ENCODE measurements at places on chromosomes 1 and 21.

DNA sequence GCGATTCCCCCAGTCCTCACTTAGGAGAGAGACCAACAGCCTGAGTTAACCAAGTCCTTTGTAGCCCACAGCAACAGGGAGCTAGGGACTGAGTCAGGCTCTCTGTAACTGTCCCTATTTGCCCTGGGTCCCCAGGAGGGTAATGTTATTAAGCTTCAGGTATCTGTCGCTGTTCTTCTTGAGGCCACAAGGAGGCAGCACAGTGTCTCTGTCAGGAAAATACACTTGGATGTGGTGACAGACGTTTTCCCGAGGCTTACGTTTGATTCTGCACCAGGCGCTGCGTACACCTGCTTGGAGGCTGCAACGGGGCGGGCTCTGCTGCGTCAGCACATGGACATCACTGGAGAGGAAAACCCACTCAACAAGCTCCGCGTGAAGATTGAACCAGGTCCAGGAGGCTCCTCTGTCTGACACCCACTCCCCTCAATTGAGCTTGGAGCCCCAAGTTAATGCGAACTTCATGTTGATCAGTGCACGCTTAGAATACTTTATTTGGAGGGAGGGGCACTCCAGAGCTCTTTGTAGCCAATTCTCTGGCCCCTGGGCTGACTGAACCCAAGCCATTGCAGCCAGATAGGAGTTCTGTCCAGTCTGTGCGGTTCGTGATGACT is 10.7 kb upstream of the ELF3 start:
- peak; percentile 43 for DNase-seq

DNA sequence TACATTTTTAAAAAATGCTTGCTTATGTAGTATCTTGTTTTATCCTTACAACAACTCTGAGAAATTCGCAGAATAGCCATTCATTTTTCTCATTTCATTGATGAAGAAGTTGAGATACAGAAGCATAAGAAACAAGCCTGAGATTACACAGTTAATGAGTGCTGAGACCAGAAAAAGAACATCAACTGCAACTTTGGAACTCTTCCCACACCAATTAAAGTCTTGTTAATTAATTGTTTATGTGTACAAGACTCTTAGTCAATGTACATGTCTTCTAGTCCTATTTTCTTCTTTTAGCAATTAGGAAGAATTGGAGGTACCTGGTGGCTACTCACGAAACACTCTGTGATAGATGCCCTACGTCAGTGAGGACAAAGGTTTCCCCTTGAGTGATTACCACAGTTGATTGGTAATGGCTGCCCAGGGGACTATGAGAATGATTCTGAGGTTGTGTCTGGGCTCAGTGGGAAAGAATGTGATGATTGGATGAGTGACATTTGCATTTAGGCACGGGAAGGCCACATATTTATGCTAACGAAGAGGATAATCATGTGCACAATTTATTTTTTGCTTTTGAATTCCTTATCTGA is 187.4 kb upstream of the KCNK2 start:
- peak; percentile 23 for DNase-seq

- no peak for DNase-seq
Observed at GRCh38 chr1:174900317-174900716, 99.4 kb upstream of the CACYBP start.

- no peak for DNase-seq
Observed at GRCh38 chr1:182389619-182390047, 2.0 kb downstream of the GLUL start.

- DNase-seq: no peak
Observed at GRCh38 chr1:52156460-52156859, 14.6 kb downstream of the ZFYVE9 start.

GRCh38 chr21:33433001-33433400 is 29.8 kb downstream of the IFNGR2 start:
- DNase-seq: no peak

DNA sequence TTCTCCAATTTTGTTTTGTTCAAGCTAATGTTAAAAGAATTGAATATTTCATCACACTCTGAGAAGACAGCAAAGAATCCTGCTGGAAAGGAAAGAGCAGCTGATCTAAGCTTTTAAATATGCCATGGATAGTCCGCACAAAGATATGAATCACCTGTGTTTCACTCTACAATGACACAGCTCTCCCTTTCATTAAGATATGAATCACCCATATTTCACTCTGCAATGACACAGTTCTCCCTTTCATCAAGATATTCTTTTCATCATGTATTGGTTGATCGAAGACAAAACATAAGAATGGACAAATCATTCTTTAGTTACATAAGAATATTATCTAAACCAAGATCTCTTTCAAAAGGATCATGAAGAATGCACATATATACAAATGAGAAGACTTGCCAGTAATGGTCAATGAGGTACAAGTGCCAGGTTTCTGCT is 367.3 kb downstream of the SMYD3 start:
- DNase-seq: peak; percentile 91

GRCh38 chr21:43575473-43575844 is 83.8 kb downstream of the HSF2BP start:
- no peak for DNase-seq

GRCh38 chr1:204065174-204065985 is 7.5 kb upstream of the SOX13 start:
- peak; percentile 35 for DNase-seq

- DNase-seq: no peak
Observed at GRCh38 chr1:209840611-209841010, 12.8 kb downstream of the UTP25 start.

DNA sequence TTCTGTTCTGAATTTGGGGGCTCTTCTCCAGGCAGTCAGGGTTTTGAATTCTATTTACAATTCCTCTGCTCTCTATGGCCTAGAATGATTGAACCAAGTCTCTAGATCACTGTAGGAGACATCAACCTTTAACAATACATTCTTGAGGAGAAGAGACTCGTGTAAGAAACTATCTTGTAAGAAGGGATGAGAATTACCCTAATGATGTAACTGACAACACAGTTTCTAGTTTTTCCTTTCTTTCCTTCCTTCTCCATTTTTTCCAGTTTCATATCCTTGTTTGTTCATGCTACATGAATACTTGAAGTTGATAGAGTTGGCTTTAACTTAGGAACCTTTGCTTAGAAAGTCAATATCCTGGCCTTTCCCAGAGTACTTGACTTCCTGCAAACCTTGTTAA is 1.3 kb upstream of the ATP1A1 start:
- DNase-seq: no peak

- DNase-seq: no peak
Observed at GRCh38 chr1:56453016-56453415, 126.3 kb downstream of the PLPP3 start.

- DNase-seq: peak; percentile 28
Observed at GRCh38 chr1:11053758-11054137, 6.1 kb downstream of the SRM start.

- peak; percentile 13 for DNase-seq
Observed at GRCh38 chr1:86741947-86742572, 37.7 kb downstream of the SH3GLB1 start.

GRCh38 chr1:21782349-21782867 is 541 bp downstream of the USP48 start:
- DNase-seq: peak; percentile 55

- DNase-seq: no peak
Observed at GRCh38 chr21:46585191-46585953, 19.5 kb downstream of the S100B start.

DNA sequence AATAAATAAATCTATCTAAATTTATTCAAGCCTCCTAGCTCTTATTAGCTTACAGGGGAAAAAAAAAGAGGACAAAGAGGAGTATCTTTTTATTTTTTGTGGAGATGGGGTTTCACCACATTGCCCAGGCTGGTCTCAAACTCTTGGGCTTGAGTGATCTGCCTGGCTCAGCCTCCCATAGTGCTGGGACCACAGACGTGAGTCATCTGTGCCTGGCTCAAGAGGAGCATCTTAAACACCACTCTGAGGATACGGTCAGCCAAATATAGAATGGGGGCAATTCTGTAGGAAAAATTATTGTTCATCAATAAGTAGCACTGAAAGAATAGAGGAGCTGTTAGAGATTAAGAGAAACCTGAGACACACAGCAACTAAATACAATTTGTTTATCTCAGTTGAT is 24.1 kb downstream of the SLC45A3 start:
- no peak for DNase-seq

- DNase-seq: no peak
Observed at GRCh38 chr21:46596201-46596600, 8.7 kb downstream of the S100B start.

DNA sequence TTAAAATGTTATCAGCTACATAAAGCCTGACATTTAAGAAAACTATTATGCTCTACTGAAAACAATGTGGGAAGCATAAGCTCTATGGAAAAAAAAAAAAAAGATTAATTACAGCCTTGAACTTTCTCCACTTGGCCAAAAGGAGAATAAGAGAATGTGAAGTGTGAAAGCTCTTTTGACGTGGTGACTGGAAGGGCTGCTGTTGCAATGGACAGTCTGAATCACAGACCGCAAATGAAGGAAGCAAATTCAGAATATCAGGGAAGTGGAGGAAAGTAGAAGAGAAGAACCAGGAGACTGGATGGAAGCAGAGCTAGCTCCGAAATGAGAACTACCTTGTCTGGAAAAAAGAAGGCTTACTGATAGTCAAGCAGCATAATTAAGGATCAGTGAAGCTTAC is 106.8 kb downstream of the AK5 start:
- no peak for DNase-seq

DNA sequence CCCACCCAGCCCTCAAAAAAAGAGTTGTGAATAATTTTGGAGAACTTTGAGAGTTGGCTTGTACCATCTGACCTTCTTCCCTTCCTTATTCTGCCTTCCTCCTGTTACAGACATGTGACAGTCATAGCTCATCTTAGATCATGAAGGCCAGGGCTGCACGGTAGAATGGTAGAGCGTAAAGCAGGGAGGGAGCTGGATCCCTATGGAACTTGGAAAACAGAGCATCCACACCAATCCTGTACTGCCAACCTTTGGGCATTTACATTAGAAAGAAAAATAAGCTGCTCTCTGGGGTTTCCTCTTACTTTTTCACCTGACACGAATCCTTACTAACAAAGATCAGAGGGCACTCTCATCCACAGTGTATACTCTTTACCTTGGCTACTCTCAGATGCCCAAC is 121.5 kb downstream of the GPR52 start:
- no peak for DNase-seq

- DNase-seq: no peak
Observed at GRCh38 chr1:201008666-201009360, 14.7 kb downstream of the KIF21B start.

DNA sequence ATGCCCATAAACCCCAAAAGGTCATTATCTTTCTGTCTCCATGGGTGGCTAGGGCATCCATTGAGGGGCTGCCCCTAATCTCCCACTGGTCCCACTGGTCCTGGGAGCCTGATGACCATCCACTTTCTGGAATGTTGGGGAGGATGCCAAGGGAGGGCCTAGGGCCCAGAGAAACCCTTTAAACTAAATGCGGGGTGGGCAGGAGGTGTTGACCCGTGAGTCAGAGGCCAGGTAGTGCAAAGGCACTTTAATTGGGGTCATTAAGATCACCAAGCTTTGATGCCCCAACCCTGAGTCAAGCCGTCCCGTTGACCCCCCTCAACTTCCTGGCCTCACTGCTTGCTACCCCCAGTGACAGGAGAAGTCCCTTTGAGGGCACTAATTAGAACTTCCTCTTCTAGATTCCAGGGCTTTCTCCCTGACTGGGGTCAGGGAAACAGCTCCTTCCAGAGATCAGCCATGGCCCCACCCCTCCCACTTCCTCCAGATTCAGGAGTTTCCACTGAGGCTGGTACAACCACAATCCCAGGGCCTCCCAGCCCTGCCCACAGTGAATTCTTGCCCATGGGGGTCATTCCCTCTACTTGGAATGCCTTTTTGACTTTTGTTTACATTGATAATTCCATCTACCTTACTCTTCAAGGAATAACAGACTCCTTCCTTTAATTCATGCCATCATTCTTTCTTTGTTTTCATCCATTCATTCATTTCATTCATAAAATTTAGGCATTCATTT is 15.5 kb upstream of the SERINC2 start:
- DNase-seq: peak; percentile 63

DNA sequence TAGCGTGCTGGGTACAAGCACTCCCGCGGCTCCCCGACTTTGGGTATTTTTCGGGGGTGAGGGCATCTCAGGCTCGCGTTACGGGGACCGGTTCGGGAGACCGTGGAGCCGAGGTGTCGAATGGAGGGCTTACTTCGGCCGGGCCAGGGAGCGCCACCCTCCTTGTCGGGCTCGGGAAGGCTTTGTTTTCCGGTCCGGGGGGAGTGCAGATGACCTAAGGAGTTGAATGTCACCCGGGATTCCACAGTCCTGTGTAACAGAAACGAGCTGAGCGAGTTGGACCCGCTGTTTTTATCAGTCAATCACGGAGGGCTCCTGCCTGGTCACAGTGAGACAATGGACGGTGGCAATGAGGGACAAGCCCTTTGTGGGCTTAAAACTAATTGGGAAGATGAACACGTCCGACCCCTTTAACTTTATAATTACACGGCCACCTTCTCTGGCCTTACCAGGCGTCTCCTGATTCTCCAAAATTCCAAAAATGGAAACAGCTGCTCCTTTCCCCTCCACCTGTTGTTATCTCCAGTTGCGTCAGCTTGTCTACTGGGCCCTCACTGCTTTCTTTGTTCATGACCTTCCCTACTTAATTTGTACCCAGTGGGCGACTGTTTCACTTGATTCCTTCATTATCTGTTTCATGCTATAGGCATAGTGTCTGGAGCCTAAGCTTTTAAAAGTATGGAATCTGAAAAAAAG is 929 bp upstream of the TRIM45 start:
- DNase-seq: no peak

DNA sequence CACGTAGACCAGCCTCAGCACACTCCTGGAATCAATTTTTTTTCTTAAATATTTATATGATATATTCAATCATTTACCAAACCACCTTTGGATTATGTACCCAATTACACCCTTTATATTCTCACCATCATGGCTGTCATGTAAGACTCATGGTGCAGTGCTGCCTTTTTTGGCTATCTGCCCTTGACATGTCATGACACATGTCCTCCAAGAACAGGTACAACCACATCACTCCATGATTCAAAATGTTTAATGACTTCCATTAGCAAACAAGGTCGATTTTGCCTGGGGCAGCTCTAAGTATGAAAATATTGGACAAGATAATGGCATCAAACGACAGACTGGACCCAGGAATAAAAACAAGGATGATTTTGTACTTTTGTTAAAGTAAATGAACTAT is 861.1 kb upstream of the ADAMTS5 start:
- no peak for DNase-seq

- DNase-seq: no peak
Observed at GRCh38 chr1:31214316-31215064, 25.2 kb downstream of the NKAIN1 start.

GRCh38 chr1:247210062-247210375 is 38.2 kb upstream of the ZNF124 start:
- DNase-seq: no peak
